ENCODE measurements at places on chromosomes 1 and 21. TPM values are rescaled to one million over a fixed set of nuclear protein-coding genes. Genes with fewer than 3 reads are reported as not detected.

The CNN3 gene
- total RNA-seq, result 384 TPM

The PROK1 gene
- total RNA-seq, result not detected

The OLIG2 gene
- not detected for total RNA-seq

The FAM163A gene
- total RNA-seq, result not detected

The MFAP2 gene
- total RNA-seq, result 26.4 TPM

Data from bronchus fibroblast of lung (primary cell).